ENCODE measurements at places on chromosomes 7 and 10.

- DNase-seq, result no peak
Measured at GRCh38 chr7:115511330-115511729, 519.2 kb downstream of the TFEC start.

DNA sequence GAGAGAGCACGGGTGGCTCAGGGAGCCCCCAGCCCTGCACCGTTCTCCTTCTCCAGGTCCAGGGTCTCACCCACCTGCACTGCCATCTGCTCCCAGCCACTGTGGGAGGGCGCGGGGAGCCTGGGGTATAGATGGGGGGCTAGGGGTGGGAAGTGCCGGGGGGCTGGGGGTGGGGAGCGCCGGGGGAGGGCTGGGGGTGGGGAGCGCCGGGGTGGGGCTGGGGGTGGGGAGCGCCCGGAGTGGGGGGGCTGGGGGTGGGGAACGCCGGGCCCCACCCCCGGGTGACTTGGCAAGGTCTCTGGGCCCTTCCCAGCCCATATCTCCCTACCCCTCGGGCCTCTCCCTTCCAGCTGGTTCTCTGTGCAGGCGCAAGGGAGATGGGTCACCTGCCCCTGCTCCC lies at the start of gene GRIFIN:
TSS of gene GRIFIN (minus strand) at position 101 of the 400 bp plus-strand sequence. CDS start at position 86, 15 bp downstream.
- no peak for DNase-seq

- DNase-seq, result no peak
Measured at GRCh38 chr10:129277841-129278240, 189.2 kb upstream of the MGMT start.

DNA sequence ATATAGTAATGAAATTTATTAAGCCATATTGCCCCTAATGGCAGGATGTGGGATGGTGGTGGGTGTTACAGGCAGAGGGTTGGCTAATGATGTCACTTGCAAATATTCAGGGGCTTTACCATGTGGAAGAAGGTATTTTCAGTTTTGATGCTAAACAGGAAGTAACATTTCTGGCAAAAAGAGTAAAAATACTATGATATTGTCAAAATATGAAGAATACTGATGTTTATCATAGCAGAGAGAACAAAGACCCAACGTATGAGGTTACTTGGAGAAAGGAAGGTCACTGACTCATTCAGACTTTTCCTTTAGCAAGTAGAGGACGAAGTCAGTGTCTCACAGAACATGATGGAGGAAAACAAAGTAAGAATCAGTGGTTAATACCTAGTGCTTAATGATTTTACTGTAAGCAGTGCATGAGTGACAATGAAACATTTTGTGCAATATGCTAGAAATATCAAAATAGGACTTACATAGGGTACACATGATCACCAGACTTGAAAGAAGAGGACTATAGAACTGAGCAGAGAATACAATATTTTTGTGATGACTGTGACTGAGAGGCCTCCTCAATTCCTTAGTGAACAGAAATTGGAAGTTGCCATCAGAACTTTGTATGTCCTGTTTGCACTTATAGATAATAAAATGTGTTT lies 89.7 kb upstream of the STEAP4 start:
- DNase-seq, result peak; percentile 51

DNA sequence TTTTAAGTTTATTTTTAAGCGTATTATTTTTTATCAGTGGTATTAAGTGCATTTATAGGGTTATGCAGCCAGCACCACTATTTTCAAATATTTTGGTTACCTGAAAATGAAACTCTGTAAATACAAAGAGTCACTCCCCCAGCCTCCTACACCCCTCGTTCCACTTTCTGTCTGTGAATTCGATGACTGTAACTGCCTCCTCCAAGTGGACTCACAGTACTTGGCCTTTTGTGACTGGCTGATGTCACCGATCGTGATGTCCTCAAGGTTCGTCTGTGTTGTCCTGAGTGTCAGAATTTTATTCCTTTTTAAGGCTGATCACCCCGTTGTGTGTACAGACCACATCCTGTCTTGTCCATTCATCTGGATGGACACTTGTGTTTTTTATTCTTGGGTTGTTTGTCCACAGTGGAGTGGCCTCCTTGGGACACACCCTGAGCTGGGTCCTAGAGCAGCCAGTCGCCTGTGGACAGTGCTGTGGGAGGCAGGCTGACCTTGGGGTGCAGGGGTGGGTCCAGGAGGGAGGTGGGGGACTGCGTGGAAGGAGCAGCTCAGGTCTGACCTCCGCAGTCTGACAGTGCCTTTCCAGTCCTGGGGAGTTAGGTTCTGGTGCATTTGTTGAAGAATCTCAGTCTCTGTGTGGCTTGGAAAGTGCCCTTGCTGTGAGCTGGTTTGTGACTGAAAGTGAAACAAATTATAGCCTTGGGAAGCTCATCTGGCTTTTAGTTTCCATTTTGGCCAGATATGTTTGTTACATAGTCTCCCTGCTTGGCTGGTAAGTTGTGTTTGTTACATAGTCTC lies 6.9 kb downstream of the MTG1 start:
- DNase-seq, result no peak

- no peak for DNase-seq
Measured at GRCh38 chr7:68529221-68529620, 1069.1 kb upstream of the AUTS2 start.

DNA sequence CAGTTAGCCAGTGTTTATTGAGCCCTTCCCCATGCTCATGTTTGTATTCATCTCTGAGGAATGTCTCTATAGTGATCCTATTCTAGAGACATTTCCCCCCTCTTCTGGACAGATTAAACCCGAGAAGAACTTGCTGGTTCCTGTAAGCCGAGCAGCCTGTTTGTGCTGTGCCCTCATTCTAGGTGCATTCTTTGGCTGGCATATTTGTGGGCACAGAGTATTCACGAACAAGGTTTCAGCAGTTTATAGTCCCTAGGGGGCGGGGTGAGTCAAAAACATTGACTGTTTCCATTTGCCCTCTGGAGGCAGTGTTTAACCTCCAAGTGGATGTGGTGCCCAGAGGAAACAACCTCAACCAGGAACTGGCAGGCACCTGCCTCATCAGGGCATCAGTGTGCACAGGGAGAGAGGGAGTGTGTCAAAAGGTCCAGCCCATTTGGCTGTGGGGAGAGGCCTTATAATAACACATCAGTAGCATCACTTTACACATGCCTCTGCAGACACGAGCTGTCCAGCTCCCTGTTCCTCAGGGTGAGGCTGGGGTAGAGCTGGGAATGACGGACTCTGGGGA lies 273.3 kb upstream of the LRGUK start:
- DNase-seq, result peak; percentile 14

DNA sequence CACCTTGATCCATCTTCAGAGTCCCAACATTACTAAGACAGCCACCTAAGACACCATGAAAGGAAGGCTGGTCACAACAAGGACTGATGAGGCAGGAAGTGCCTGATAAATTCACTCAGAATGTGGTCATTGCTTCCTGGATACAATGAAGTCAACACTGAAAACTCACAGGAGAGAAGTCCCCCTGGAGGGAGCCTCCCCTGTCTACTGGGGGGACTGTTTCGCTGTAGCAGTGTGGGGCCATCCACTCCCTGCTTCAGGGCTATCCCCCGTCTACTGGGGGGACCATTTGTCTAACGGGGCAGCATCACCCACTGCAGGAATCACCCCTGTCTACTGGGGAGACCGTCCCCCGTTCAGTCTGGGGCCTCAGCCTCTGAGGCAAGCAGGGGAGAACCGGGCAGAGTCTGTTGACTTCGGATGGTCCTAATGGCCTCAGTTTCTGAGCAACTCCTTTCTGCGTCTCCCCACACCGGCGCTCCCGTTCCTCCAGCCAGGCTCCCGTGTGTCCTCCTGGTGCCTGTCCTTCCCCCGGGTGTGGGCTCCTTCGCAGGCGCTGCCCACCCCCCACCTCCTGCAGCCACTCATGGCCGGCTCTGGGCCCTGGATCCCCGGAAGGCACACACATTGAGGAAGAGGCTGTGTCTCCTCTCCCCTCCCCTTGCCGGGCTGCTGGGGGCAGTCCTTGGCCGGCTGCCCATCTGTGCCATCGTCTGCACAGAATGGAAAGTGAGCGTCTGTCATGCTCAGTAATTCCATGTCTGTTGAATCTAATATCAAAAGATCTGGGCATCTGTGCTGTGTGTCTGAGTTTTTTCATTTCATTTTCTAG lies 59.9 kb upstream of the DNAJB6 start:
- DNase-seq, result peak; percentile 81

DNA sequence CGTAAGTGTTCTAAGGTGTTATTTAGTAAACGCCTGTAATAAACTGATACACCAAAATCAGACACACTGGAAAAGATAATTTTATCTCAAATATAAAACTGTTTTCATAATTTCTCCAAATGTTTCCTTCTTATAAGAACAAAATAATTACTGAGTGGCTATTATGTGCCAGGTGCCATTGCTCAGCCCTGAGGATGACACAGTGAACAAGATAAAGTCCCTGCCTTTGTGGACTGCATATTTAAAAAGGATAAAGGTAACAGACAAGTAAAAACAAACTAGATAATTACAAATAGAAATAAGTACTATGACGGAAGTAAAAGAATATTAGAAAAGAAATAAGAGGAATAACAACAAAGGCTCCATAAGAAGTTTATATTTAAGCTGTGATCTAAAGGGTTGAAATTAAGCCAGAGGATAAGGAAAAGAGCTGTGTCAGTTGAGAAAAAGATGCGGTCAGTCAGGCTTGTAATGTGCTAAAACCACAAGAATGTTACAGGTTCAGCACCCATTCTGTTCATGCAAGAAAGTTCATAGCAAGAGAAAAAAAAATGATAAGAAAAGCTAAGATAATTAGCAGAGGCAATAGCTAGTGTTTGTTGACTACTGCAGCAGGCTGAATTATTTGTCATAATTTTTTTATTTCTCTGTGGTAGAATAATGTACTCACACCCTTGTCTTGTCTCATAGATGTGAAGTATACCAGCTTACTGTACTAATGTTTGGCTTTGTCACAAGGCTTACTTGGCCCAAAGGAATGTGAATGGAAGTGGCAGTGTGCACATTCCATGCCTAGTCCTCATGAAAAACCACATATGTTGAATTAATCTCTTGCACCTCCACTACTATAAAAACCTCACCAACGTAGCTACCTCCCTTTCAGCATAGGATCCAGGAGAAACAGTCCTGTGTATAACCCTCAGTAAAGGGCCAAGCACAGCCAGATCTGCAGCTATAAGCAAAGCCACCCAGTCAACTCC lies 75.1 kb downstream of the CRPPA start:
- DNase-seq, result no peak

DNA sequence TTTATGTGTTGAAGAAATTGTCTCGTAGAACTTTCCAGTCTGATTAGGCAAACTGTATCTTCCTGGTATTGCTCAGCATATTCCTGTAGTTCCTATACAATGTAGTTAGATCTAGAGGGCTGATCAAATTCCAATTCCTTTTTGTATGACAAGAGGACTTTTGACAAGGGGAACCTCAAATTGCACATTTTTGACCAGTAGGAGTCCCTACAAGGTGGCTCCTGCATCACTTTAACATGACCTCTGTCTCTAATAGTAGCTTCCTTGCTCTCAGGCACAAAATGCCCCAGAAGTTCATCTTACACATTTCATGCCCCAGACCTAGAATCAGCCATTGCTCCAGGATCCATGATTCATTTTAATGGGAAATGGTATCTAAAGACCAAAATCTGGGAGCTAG lies 18.7 kb downstream of the HERPUD2 start:
- DNase-seq, result no peak

DNA sequence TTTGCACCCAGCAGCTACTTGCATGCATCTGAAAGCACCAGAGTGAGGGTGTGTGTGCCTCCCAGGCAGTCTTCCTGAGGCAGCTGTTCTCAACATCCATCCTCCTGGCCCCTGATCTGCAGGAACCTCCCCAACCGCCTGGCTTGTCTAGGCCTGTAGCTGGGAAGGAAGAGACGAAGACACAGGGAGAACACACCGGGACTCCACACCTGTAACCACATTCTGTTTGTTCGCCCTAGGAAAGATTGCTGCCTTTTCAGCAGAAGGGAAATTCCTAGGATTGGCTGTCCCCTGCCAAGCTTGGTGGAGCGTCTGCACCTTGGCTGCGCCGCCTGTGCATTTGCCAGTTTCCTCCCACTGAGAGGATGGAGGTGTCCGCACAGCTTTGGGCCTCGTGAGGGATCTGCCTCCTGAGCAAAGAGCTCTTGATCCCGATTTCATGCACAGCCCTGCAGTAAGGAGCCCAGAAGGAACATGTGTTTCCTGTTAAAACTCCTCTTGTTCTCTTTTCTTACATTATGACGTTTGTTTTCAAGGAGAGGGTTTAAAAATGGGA lies 154.6 kb downstream of the TPST1 start:
- no peak for DNase-seq

DNA sequence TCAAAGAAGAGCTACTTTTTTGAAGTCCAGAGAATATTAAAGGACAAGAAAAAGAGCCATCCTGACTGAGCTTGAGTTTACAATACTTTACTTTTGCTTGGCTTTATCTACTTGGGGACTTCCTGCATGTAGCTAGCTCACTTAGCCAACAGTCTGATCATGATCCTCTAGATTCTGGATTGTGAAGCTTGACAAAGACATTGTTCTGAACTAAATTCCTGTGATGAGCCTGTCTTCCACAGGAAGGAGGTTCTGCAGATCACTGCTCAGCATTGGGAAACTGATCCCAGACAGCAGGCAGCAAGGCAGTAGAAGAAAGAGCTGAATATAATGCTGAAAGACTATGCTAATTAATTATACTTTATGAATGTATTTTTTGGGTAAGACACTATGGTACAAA lies 296.4 kb downstream of the DGKB start:
- DNase-seq, result no peak

GRCh38 chr7:65910237-65910636 lies 37.4 kb downstream of the VKORC1L1 start:
- no peak for DNase-seq

- DNase-seq, result no peak
Measured at GRCh38 chr10:6516929-6517284, 63.2 kb downstream of the PRKCQ start.

- DNase-seq, result no peak
Measured at GRCh38 chr10:98427011-98427515, 12.1 kb upstream of the PYROXD2 start.

- no peak for DNase-seq
Measured at GRCh38 chr10:3872712-3873329, 87.8 kb upstream of the KLF6 start.

DNA sequence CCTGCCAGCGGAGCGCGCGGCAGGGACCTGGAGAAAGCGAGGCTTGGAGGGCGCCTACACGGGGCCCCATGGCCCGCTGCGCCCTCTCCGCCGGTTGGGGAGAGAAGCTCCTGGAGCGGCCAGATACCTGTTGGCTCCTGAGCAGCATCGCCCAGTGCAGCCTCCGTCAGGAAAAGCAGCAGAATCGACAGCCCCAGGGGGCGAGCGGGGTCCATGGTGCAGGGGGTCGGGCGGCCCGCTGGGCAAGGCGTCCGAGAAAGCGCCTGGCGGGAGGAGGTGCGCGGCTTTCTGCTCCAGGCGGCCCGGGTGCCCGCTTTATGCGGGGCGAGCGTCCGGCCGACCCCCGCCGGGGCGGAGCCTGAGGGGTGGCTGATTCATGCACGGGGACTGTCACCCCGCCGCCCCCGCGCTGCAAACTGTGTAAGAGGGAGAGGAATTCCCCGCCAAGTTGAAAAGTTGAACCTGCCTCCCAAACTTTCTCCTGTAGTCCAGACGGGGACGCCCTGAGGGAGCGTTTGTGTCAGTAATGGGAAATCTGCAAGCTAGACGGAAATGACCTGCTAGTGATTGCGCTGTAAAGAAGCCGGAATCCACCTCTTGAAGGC lies at the start of gene TFPI2:
TSS of gene TFPI2 (minus strand) at position 290 of the 605 bp plus-strand sequence. CDS start at position 215, 75 bp downstream.
- peak; percentile 46 for DNase-seq

GRCh38 chr10:3616880-3617279 lies 168.1 kb downstream of the KLF6 start:
- no peak for DNase-seq
